Left cardiac atrium (tissue), 4 donors: ENCODE measurements at places on chromosomes 12 and 14. TPM values are rescaled to one million over a fixed set of nuclear protein-coding genes. Genes with fewer than 3 reads are reported as not detected.

The SERPINA12 gene
- total RNA-seq = not detected

The DDHD1 gene
- total RNA-seq = 9.8 TPM

The ACOT6 gene
- total RNA-seq = not detected

The EIF2S3B gene
- 0.41 TPM for total RNA-seq

The RPS29 gene
- 895 TPM for total RNA-seq

The KRT83 gene
- not detected for total RNA-seq

The SLC22A17 gene
- 34.6 TPM for total RNA-seq

The ARHGAP9 gene
- total RNA-seq = 8.0 TPM

The DLGAP5 gene
- total RNA-seq = 0.29 TPM

The FUT8 gene
- 13.4 TPM for total RNA-seq

The CRADD gene
- 33.8 TPM for total RNA-seq

The SYCP3 gene
- total RNA-seq = not detected

The SALL2 gene
- 5.9 TPM for total RNA-seq

The SOAT2 gene
- total RNA-seq = not detected

The CYP27B1 gene
- total RNA-seq = 0.44 TPM

The MAX gene
- 81.1 TPM for total RNA-seq

The IL26 gene
- total RNA-seq = not detected

The RAB5B gene
- total RNA-seq = 105 TPM

The GALNT4 gene
- 4.2 TPM for total RNA-seq

The LHX5 gene
- not detected for total RNA-seq

The SRRM4 gene
- total RNA-seq = 0.13 TPM

The FRS2 gene
- total RNA-seq = 21.3 TPM

The DPPA3 gene
- not detected for total RNA-seq

The CPNE6 gene
- not detected for total RNA-seq

The GNPNAT1 gene
- 9.3 TPM for total RNA-seq
